Non-pigmented ciliary epithelial cell (primary cell): ENCODE measurements at places on chromosomes 12 and 14.

- DNase-seq: no peak
Observed at GRCh38 chr12:59388176-59388575, 207.7 kb upstream of the SLC16A7 start.

DNA sequence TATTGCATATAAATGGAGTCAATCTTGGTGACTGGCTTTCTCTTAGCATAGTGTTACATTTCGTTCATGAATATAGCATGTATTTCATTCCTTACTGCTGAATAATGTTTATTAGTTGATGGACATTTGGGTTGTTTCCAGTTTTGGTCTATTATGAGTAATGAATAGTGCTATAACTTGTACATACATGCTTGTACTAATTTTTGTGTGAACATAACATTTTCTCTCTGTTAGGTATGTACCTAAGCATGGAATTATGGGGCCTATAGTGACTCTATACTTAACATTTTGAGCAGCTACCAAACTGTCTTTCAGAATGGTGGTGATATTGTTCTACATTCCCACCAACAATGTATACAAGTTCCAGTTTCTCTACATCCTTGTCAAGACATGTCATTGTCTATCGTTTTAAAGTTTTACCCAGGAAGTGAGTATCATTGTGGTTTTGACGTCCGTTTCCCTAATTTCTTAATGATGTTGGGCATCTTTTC lies 23.1 kb downstream of the ATP2A2 start:
- no peak for DNase-seq

DNA sequence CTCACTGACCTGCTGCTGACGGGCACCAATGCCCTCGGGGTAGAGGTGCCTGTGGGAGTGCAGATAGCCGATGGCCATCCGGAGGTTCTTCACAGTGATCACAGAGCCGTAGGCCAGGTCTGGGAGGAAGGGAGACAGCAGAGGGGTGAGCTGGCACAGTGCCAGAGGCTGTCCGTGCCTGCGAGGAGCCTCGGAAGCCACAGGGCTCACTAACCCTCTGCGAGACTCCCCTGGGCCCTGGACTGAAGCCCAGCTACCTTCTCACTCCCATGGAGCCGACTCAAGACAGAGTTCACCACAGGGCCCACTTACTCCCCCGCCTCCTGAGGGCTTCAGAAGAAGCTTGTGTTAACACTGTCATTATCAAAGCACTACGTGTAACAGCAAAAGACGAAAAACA lies 24.5 kb downstream of the POMT2 start:
- no peak for DNase-seq

DNA sequence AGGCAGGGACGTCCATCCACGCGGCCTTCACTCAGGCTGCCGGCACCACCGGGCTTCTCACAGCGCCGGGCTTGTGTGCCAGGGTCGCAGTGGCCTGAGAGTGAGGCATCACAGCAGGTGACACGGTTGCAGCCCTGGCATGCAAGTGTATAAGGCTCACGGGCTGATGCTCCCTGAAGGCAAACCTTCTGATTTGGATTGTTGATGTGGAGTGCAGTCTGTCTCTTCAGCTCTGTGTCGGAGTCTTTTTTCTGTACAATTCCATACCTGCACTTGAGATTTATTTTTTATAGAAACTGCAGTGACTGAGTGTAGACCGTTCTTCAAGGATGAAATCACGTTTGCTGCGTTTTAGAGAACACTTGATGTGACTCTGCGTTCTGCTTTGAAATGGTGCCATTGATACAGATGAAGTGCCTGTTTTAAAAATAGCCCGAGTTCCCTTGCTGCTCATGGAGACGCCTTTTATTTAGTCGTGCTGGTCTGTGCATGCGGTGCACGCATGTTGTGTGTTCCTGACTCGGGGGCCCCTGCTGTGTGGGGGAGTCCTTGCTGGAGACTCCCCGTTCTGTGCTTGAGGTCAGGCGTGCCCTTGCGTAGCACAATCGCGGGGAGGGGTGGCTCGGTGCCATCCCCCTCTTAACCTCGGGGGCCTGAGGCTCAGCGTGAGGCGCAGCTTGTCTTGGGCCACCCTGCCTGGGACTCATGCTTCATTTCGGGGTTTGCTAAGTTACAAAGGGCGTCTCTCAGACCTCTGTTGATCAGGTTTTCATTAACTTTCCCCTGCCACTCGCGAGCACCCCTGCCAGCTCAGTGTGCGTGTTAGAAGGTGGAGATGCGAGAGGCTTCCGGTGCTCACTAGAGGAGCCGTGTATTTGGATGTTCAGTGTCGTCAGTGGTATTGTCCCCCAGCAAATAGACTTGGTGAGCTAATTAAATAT lies 21.6 kb upstream of the AMN start:
- no peak for DNase-seq

DNA sequence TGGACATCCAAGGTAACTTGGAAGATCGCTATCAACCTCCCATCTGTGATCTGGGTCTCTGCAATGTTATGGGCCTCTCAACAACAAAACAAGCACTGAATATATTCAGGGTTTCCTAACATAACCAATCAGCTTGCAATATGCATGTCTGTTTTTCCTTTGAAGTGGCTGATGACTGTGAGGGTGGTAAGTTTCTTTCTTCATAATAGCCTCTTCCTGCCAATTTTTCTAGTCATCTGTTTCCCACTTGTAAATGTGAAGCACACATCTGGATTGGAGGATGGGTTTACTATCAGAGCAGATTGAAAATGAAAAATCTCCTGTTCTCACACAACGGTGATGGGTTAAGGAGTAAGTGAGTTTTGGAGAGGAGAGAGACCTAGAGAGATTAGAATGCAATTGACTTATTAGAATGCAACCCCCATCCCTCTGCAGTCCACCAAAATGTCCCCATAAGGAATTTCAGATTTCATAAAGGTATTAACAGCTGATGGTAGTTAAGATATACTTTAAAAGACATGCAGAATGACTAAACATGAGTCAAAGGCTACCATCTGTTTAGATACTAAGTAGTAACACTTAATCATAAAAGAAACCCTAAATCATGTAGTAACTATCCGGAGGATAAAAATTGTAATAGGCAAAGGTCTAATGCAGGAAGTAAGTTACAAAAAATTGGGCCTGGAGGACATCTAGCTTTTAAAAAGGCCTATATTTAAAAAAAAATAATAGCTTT lies 58.4 kb upstream of the SAV1 start:
- DNase-seq: peak; percentile 60

DNA sequence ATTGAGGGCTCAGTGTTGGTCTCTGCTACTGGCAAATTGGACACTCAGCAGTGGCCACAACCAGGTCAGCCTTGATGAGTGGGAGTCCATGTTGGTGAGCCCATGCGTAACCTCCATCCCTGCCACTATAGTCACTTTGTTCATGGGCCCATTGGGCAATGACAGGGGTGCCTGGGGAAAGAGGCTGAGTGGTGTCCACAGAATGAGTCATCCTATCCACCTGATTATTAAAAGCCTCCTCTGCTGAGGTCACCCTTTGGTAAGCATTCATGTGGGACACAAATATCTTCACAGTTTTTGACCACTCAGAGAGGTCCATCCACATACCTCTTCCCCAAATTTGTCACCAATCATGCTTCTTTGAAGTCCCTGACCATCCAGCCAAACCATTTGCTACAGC lies 50.0 kb downstream of the FIGNL2 start:
- DNase-seq: no peak

GRCh38 chr12:12807970-12808702 lies 5.0 kb upstream of the DDX47 start:
- no peak for DNase-seq

DNA sequence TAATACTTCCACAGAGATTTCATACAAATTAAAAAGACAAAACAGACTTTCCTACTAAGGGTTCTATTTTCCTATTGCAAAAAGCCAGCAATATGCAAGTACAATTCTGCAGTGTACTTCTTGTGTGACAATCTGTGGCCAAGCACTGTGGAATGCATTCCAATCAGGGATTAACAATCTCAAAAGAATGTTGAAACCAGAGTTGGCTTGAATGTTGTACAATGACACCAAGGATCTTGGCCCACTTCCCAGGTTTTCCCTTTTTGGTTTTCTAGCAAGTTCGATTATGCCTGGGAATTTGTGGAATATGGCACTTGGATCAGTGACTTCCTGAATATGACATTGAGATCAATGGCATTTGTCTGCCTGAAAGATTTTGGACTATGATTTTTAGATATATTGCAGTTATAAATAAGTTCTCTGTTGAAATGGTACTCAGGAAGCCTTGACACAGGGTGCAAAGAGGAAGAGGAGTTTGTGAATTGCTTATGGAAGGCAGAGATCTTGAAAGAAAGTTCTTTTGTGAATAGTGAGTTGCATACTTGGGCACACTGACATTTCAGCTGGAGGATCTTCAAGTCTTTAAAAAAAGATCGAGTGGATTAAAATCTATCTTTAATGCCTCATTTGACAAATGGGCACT lies 81.4 kb upstream of the FERMT2 start:
- peak; percentile 75 for DNase-seq

DNA sequence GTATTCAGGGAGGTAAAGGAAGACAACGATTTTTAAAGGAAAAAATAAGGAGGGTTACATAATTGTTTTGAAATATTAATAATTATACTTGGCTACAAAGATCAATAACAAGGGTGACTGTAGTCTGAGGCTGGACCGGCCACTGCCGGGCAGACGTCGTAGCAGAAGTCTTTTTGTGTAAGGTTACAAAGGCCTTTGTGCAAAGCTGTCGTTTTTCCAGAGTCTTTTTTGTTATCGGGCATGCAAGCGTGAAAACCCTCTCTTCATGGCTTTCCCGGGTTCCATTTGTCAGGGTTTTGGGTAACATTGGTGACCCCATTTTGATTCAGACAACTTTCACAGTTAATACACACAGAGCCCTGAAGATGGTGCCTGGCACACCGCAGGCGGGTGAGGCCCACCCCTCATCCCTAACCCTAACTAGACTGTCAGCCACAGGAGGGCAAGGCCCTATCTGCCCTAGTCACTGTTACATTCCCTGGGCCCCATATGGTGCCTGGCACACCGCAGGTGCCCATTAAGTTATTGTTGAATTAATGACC lies 31.3 kb downstream of the RILPL1 start:
- no peak for DNase-seq

DNA sequence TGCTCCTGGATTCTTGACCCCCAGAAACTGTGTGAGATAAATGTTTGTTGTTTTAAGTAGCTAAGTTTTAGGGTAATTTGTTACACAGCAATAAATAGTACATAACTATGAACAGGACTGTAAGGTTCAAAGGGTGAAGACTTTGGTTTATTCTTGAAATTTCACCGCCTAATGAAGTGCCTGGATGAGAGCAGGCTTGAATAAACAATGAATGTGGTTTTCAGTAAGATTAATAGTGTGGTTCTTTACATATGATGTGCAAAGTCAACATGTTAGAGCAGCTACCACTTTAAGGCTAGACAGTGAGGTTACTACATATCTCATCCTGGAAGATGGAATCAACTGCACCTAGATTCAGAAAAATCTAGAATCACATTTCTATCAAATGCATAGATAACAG lies 145.2 kb upstream of the BTG1 start:
- no peak for DNase-seq

GRCh38 chr12:56411781-56412639 lies 37.2 kb downstream of the TIMELESS start:
- no peak for DNase-seq

DNA sequence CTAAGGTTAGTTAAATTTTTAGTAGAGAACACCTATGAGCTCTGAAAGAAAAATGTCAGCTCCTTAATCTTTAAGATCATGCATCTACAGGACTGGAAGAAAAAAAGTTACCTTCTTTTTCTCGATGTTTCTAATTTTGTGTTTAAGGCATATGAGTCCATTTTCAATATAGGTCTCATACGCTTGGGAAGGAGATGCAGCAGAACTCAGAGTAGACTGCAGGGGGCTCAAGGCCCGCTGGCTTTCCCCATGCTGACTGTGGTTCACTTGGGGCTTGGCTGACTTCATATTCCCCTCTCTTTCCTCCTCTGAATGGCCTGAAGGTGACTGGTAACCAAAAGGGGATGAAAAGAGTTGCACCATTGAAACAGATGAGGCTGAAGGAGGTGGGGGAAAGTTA lies 1.5 kb downstream of the CAPRIN2 start:
- no peak for DNase-seq

DNA sequence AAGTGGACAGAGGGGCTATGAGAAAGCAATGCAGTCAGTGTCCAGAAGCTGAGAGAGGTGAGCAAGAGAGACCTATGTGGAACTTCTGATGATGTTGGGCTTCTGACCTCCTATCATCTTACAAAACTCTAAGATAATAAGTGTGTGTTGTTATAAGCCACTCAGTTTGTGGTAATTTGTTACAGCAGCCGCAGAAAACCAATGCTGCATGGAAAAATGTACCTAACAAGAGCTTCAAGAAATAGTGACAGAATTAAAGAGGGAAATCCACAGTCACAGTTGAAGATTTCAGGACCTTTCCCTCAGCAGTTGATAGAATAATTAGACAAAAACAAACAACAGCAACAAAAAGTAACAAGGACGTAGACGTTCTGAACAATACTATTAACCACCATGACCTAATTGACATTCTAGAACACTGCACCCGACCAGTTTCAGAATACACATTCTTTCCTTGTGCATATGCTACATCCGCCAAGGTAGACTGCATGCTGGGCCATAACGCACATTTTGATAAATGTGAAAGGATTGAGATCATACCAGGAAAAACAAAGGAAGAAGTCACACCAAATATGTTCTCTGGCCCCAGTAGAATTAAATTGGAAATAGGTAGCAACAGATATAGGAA lies 1.8 kb upstream of the EVL start:
- no peak for DNase-seq

GRCh38 chr14:55245657-55246268 lies 25.5 kb upstream of the FBXO34 start:
- no peak for DNase-seq

DNA sequence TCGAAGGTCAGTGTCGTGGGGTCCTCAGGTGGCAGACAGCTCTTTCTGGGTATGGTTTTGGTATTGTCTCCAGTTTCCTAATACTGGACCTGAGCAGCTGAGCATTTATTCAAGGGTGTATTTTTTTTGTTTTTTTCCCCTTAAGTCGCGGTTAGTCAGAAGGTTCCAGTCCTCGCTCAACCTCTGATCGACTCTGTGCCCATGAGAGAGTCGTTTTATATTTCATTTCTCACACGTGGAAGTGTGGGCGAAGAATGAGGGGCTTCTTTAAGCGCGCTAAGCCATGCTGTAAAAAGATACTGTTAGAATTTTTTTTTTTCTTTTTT lies 499 bp downstream of the MIPOL1 start:
- DNase-seq: no peak
